ENCODE measurements at places on chromosomes 7 and 10. TPM values are rescaled to one million over a fixed set of nuclear protein-coding genes. Genes with fewer than 3 reads are reported as not detected.

The SPDYE2 gene
- not detected for total RNA-seq

The MORN4 gene
- total RNA-seq = 6.4 TPM

The ING3 gene
- total RNA-seq = 12.6 TPM

The VWC2 gene
- total RNA-seq = under 0.01 TPM

The PRXL2A gene
- total RNA-seq = 26.6 TPM

The AP4M1 gene
- 31.7 TPM for total RNA-seq

The PRLHR gene
- 2.1 TPM for total RNA-seq

The ADARB2 gene
- 2.5 TPM for total RNA-seq

The TRIM50 gene
- total RNA-seq = 0.42 TPM

The RELN gene
- total RNA-seq = 8.0 TPM

The CHCHD3 gene
- 66.4 TPM for total RNA-seq

The AVL9 gene
- total RNA-seq = 27.7 TPM

The CD36 gene
- 148 TPM for total RNA-seq

The ADRA2A gene
- total RNA-seq = 3.8 TPM

The AIMP2 gene
- 40.7 TPM for total RNA-seq

The TAS2R41 gene
- not detected for total RNA-seq
